ENCODE measurements at places on chromosomes 2 and 18.

- no peak for DNase-seq
Observed at GRCh38 chr2:233331536-233331935, 22.8 kb upstream of the DGKD start.

GRCh38 chr2:164898475-164898874, 56.9 kb downstream of the SLC38A11 start:
- DNase-seq = peak; percentile 72

DNA sequence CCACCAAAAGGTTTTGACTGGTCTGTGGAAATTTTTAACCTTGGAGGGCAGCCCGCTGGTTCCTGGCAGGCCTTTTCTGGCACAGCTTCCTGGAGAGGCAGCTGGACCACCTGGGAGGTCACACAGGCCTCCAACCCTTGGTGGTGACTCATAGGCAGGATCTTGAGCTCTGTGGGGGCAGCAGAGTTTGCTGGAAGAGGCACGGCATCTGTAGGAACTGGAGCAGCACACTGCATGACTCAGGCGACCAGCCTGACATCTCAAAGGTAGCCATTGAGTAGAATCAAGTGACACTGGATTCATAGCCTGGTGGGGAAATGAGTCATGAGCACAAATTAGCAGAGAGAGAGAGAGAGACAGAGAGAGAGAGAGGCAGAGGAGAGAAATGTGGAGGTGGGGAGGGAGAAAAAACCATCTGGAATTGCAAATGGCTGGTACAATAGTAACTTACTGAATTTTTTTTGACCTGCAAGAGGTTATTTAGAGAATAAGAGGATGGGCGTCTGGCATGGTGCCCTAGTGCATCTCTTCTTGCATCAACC, 57.4 kb downstream of the TRPM8 start:
- DNase-seq = peak; percentile 93

DNA sequence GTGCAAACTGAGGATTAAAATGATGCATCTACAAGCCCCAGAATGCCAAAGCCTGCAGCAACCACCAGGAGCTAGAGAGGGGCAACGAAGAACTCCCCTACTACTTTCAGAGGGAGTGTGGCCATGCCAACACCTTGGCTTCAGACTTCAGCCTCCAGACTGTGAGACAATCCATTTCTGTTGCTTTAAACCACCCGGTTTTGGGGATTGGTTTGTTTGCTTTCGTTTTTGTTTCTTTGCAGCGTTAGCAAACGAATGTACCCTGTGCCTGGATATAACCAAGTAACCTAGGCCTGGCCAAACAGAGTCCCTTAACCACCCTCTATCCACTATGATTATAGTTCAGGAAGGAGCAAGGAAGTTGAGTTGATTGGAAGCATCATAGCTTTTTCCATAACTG, 171.2 kb upstream of the NCK2 start:
- no peak for DNase-seq

DNA sequence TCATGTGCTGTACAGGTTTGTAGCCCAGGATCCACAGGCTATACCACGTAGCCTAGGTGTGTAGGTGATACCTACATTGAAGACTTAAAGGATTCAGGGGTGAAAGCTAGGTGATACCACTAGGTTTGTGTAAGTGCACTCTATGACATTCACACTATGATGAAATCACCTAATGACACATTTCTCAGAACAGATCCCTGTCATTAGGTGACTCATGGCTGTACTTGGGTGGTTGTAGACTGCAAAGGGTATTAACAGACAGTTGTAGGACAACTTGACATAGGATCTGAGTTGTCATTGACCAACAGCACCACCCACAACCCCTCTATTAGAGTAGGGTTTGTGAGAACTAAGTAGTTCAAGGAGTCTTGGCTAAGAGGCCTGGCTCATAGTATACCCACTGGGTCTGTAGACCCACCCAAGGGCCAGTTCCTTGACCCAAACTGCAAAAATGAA, 27.7 kb upstream of the SMCHD1 start:
- peak; percentile 43 for DNase-seq

- no peak for DNase-seq
Observed at GRCh38 chr18:68564351-68564750, 150.6 kb downstream of the TMX3 start.

GRCh38 chr18:7272311-7273049, 41.6 kb downstream of the LRRC30 start:
- peak; percentile 31 for DNase-seq

GRCh38 chr2:182073613-182074012, 88.0 kb downstream of the PPP1R1C start:
- DNase-seq = no peak

DNA sequence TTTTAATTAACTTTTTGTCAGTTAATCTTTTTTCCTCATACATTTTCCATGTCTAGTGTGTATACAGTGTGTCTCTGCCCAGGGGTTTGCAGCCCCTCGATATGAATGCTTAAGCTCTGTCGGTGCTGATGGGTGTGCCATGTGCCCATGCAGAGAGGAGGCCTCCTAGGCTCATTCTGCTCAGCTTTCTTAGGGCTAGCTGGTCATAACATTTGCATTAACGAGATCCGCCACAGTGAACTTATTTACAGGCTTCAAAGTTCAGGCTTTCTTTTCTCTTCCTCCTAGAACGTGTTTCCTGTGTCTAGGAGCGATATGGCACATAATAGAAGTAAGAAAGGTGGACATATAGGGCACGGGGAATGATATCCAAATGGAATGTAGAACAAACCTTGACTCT, 783.3 kb downstream of the PLCL1 start:
- no peak for DNase-seq

- DNase-seq = no peak
Observed at GRCh38 chr2:190545093-190545492, 10.6 kb upstream of the NEMP2 start.

DNA sequence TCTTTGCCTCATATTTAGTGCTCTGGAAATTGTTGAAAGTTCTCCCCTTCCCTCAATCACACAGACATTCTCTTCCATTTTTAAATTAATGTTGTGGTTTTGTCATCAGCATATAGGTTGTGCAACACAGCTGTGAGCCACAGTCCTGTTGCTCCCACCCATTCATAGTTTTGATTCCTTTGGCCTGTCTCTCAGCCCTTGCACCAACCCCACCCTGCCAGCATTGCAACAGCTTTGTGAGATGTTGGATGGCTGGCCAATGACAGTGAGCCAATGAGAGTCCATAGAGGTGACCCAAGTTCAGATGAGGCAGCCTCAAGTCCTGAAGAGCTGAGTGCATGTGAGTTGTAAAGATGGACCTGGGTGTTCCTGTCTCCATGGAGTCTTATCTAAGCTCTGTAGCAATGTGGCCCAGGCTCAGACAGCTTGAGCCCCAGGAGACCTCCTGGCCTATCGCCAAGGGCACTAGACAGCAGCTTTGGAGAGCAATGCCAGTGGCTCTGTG, 775.5 kb downstream of the RNF144A start:
- DNase-seq = peak; percentile 97

GRCh38 chr2:177573120-177573519, 180.5 kb downstream of the AGPS start:
- DNase-seq = no peak

DNA sequence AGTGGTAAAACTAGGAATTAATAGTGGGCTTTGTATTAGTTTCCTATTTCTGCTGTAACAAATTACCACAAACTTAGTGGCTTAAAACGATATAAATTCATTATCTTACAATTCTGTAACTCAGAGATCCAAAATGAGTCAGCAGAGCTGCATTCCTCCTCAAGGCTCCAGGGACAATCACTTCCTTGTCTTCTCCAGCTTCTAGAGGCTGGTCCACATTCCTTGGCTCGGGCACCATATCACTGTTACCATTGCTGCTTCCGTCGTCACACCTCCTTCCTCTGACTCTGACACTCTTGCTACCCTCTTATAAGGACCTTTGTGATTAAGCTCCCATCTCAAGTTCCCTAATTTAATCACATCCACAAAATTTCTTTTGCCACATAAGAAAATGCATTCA, 567.8 kb upstream of the KLHL29 start:
- DNase-seq = no peak

- no peak for DNase-seq
Observed at GRCh38 chr2:181563101-181563692, 93.7 kb downstream of the CERKL start.

DNA sequence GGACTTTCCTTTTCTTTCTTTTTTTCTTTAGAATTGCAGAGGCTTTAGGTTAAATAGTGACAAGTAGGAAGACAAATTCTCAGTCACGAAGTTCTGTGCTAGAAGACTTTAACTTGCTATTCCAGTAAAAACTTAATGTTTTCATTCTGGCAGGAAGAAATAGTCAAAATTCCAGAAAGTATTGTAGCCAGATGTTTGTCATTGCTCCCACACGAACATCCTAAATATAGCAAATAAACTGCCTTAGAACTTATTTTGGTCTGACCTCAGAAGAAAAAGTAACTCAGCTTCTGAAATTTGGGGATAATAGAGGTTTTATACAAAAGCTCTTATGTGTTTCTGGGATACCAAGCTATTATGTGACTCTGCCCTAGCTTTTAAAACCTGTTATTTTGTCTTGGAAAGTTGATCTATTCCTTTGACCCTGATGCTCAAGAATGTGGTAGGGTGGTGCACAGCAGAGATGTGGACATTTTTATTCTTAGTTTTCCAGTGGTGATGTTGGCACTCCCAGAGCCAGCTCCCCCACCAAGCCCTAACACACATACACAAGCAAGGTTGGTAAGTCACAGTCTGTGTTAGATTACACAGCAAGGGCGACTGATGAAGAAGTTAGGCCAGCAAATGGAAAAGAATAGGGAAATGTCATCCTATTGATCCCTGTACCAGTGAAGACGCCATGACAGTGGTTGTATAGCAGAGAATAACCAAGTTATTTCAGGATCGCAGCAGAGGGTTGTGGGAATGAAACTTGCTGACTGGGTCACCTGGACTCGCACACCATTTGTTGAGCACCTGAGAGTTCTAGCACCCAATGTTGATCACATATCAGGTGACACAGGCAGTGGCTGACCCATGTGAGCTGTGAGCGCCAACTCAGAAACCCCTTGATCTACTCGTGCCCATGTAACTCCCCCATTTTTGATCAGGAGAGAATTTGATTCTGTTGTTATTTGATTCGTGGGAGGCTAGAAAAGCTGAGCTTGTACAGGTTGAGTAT, 23.7 kb downstream of the FARP2 start:
- peak; percentile 47 for DNase-seq

DNA sequence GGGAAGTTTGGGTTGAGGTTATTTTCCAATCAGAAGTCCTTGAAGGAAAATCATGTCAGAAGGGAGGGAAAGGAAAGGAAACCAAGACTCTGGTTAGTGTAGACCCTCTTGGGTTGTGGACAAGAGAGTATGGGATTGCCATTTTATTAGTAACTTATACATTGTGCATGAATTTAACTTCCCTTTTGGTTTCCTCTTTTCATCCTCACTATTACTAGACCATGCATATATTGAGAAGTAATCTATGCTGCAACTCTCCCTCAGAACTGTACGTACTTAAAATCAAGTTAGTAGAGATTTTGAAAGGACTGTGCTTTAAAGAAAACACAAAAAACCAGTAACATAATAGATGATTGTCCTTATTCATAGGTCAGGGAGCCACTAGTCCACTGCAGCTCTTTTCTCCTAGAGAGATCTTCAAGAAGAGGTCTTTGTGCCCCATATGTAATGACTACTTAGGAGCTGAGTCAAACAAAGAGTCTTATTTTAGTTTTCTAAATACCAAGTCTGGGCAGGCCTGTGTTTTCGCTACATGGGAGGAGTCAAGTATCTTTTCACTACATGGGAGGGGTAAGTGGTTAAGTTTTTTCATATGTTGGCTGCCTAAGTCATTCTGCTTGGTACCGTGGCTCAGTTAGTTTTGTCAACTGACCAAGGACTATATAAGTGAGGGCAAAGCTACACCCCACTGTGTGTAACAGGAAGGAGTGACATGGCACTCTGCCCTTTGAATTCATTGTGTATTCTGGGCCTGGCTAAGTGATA, 25.2 kb upstream of the FAM117B start:
- DNase-seq = no peak

DNA sequence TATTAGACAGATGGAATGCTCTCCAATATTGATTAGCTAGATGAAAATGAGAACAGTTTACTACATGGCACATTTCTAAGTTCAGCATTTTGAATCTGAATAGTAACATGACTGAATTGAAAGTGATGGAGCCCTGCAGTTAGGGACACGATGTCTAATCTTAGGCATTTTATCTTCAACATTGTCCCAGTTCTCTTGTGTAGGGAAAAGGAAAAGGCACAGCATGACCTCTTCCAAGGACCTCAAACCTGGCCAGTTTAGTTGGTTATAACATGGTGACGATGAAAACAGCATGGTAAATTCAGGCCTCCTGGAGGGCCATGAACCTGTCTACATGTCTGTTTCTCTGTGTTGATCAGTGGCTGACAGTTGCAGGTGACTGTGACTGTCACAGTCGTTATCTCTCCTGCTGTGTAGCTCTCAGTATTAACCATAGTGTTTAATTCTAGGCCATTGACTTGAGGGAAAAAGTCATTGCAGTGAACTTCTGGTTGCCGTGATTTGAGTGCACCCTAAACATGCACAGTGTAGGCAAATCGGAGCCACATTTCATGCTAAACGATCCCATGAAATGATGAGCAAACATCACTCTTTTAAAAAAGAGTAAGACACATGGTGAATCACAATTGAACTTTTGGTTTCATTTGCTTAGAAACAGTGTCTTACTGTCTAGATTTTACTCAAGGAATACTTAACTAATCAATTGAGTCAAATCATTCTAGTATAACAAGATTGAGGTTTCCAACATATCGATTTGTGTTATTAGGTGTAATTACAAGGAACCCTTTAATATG, 129.7 kb downstream of the PHLPP1 start:
- no peak for DNase-seq

DNA sequence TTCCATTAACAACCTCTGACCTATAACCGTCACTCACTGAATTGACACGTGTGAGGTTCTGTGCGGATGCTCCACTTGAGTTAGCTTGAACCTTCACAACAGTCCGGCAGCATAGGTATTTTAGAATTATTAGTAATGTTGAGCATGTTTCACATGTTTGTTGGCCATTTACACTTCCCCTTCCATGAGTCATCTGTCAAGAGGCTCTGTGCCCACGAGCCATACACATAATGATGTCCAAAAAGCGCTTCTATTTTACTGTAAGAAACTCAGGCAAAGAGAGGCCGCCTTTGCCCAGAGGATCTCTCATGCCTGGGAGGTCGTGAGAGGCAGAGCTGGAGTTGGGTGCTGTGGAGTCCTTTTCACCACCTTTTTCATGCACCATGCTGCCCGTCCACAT, 28.9 kb upstream of the TMEM214 start:
- DNase-seq = peak; percentile 8

DNA sequence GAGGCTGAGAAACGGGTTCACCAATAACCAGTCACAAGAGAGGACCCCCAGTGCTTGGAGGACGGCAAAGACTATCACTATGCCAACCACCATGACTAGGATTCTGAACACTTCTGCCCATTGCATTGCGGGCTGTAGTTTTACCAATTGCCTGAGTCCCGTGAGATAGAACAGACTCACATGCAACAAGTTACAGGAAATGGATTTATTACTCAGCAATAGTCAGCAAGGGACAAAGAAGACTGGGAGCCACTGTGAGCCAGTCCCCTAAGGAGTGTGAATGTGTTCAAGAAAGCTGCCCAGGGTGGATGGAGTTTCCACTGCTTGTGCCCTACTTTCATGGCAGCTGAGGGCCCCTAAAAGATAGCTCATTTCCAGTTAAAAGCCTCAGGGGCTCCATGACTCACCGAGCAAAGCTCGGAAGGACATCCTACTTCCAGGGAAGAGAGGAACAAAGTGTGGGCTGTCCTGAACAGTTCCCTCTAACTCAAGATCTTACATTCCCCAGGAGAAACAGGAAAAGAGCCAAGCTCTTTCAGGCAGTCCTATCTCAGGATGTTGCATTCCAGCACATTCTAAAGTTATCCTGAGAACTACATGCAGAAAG, 54.4 kb downstream of the SLC4A3 start:
- peak; percentile 70 for DNase-seq

All from HFFc6 (cell line).